ENCODE measurements at places on chromosomes 5 and 9.

DNA sequence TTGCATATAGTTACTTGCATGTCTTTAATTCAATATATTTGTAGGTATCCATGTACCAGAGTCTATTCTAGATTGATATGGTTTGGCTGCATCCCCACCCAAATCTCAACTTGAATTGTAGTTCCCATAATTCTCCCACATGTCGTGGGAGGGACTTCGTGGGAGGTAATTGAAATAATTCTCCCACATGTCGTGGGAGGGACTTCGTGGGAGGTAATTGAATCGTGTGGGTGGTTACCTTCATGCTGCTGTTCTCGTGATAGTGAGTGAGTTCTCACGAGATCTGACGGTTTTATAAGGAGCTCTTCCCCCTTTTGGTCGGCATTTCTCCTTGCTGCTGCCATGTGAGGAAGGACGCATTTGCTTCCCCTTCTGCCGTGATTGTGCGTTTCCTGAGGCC, 16.5 kb downstream of the FBXL7 start:
- no peak for DNase-seq

DNA sequence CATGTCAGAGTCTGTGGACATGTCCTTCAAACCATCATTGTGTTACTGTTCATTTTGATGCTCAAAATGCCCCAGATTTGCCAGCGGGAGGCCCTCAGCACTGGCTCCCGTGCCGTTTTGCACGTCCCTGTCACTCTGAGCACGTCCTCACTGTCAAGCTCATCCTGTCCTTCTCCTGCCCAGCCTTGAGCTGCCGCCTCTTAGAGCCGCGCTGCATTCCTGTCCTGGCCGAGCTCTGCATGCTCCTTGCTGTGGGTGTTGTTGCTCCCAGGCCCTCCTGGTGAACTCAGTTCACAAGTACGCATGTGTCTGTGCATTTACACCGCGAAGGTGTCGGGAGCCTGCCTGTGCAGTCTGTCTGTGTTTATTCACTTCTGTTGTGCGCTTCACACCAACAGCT, 62.2 kb downstream of the WNK2 start:
- no peak for DNase-seq

DNA sequence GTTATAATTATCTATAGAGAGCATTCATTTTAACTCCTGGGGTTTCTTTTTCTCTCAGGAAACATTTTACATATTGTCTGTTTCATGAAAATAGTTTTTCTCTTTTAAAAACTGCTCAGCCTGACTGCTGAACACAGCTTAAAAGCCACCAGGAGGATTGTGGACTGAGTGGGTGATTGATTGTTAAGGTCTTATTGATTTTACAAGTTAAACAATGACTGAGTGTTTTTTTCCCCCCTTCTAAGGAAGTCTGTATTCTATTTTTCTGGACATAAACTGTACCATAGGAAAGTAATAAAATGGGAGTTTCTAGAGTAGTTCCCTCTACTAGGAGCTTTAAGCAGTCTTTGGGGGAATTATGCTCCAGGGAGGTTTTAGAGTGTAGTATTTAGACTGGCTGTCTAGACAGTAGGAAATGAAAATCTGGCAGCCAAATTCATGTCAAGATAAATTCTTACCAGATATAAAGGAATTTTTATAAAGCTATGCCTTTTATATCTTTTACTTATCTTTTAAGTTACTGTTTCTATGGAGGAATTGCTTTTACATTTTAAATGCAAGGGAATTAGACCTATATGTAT, 463.9 kb downstream of the PRR16 start:
- DNase-seq = no peak

GRCh38 chr5:55577353-55578060, 42.7 kb upstream of the PLPP1 start:
- peak; percentile 91 for DNase-seq

DNA sequence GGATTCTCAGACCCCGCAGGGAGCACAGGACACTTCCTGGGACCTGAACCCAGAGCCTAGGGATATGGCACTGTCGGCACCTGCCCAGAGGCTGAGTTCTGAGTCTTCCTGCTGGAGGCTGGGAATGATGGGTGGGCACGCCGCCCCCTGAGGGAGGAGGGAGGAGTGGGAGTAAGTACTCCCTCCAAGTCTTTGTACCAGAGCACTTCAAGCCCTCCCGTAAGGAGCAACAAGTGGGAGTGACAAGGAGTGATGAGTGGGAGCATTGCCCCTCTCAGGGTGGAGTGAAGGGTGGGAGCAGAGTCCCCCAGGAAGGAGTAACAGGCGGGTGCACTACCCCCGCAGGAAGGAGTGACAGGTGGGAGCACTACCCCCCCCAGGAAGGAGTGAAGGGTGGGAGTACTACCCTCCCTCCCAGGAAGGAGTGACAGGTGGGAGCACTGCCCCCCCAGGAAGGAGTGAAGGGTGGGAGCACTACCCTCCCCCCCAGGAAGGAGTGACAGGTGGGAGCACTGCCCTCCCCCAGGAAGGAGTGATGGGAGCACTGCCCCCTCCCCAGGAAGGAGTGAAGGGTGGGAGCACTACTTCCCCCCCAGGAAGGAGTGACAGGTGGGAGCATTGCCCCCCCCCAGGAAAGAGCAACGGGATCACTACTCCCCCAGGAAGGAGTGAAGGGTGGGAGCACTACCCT, 100.1 kb downstream of the CACNA1B start:
- no peak for DNase-seq
